ENCODE measurements at places on chromosomes 2 and 18.

DNA sequence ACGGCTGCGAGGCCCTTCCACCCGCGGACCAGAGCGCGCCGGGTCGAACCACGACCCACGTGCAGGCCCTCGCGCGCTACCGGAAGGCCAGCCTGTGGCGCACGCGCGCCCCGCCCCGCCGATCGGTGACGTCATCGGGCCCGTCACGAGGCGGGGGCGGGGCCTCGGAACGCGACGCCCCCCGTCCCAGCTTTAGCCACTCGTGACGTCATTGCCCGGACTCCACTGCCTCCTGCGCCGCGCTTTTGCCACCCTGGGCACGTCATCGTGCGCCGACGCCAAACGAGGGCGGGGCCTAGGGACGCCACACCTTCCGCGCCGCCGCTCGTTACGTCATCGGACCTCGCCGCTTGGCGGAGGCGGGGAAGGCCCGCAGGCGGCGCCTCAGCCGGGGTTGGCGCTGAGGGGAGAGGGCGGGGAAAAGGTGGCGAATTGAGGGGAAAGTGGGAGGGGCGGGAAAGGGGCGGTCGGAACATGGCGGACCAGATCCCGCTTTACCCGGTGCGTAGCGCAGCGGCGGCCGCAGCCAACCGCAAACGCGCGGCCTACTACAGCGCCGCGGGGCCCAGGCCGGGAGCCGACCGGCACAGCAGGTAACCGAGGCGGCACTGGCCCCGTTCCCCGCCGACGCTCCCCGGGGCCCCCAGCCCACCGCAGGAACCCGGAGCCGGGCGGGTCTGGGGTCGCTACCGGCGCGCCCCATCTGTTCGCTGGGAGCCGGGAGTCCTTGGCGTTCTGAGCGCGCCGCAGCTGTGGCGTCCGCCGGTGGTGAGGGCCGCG lies at the start of gene ATP9B:
Gene ATP9B (plus strand): TSS at position 458 of the 780 bp plus-strand sequence. CDS start 17 bp downstream, at position 475.
- peak; percentile 92 for DNase-seq

- no peak for DNase-seq
Observed at GRCh38 chr2:219123356-219124135, 37.1 kb downstream of the NHEJ1 start.

DNA sequence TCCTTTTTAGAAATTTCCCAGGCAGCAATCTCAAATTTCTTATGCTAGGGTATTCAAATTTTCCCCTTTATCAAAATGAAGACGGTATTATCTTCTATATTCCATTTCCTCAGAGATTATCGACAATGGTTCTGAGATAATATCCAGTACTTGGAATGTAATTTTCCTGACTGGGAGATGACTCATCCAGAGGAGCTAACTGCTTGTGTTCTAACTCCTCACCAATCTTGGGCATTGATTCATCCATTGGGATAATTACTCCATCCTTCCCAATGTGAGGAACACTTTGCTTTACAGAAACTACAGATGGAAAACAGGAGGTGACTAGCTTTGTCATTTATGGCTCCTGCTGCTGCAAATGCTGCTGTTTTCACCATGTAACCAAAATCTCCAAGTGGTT lies 239.4 kb upstream of the LYPD1 start:
- DNase-seq: no peak

DNA sequence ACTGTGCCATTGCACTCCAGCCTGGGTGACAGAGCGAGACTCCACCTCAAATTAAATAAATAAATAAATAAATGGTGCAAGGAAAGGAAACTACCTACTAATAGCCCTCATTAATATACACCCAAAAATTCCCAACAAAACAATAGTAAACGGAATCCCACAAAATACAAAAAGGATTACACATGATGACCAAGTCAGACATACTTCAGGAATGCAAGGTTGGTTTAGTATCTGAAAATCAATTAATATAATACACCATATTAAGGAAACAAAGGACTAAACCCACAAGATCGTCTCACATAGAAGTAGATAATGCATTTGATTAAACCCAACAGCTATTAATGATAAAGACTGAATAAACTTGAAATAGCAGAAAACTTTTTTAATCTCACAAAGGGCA lies 307.4 kb downstream of the TGIF1 start:
- no peak for DNase-seq

DNA sequence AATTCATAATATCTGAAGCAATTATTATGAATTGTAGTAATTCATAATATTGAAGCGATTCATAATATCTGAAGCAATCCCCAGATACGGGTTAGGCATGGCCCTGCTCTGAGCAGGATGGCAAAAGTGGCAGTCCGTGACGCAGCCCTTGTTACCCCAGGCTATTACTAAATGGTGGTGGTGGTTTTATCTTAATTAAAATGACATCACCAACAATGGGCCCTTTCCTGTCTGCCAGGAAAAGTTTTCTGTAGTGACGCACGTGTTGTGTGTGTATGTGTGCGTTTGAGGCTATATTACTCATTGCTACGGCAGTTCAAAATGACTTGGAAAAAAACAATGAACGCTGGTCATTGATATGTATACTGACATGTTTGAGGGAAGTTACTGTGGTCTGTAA lies 10.6 kb upstream of the MOCOS start:
- DNase-seq: no peak

DNA sequence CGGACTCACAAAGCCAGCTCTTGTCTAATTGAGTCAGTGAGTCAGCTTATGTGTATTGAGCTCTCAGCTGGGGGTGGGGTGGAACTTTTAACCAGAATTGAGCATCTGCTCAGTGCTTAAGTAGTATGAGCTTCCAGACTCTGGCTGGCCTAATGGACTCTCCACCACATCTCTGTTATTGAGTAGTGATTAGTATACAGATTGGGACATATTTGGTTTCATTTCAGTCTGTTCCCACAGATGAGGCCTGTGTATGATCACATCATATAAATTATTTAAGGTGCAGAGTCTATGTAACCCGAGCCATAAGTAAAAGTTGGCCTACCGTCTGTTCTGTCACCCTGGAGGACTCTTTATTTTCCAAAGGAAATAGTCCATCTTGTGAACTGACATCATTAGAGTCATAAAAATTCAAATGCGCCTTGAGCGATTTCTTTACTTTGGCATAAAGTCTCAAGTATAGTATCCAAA lies 152.1 kb downstream of the THSD7B start:
- peak; percentile 12 for DNase-seq

DNA sequence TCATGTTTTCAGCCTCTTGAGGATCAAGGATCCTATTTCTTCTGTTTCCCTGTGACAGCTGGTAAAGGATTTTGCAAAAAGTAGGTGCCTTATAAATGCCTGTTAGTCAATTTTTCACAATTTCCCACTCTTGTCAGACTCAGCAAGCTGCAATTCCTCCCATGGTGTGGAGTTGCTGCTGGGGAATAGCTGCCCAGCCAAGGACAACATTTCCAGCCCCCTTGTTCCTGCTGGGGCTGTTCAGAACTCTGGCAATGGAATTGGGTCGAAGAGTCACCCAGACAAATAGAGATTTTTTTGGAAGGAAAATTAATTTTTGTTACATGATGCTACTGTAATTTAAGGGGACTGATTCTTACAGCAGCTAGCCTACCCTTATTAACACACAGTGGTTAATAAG lies 43.7 kb downstream of the FSHR start:
- no peak for DNase-seq

- no peak for DNase-seq
Observed at GRCh38 chr18:8854962-8855361, 149.6 kb downstream of the MTCL1 start.

DNA sequence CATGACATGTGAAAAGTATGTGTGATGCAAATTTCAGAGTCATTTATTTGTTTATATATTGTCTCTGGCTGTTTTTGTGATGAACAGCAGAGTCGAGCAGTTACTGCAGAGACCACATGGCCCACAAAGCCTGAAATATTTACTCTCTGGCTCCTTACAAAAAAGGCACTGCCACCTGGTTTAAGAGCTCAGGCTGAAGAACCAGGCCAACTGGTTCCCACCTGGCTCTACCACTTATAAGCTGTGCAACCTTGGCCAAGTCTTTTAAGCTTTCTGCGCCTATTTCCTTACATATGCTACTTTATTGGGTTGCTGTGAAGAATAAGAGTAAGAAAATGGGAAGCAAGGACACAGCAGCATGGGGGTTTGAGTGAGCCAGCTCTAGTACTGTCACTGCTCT lies 207.6 kb downstream of the L3MBTL4 start:
- no peak for DNase-seq

- DNase-seq: no peak
Observed at GRCh38 chr18:63683152-63683551, 19.6 kb upstream of the SERPINB11 start.

- no peak for DNase-seq
Observed at GRCh38 chr2:12495247-12495868, 221.4 kb upstream of the TRIB2 start.

GRCh38 chr18:68791801-68792200 lies 6.1 kb upstream of the CCDC102B start:
- no peak for DNase-seq

DNA sequence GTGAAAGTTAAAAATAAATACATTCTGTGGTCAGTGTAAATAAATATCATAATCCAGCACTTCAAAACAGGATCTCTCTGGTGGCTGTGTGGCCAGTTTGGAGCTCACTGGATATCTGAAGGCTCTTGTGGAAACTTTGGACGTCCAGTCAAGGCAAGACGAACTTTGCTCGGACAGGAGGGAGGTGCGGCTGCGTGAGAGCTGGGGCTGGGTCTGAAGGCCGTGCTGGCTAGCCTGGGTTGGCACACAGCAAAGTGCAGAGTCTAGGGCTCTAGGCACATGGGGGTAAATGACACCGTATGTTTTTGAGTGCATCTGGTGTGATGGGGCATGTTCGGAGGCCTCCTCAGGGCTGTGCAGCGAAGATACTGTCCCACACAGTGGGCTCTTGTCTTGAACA lies 78.9 kb upstream of the TXNDC2 start:
- DNase-seq: no peak

- no peak for DNase-seq
Observed at GRCh38 chr2:112674229-112674628, 28.5 kb downstream of the SLC20A1 start.

GRCh38 chr2:188079196-188079595 lies 212.5 kb upstream of the GULP1 start:
- DNase-seq: no peak

DNA sequence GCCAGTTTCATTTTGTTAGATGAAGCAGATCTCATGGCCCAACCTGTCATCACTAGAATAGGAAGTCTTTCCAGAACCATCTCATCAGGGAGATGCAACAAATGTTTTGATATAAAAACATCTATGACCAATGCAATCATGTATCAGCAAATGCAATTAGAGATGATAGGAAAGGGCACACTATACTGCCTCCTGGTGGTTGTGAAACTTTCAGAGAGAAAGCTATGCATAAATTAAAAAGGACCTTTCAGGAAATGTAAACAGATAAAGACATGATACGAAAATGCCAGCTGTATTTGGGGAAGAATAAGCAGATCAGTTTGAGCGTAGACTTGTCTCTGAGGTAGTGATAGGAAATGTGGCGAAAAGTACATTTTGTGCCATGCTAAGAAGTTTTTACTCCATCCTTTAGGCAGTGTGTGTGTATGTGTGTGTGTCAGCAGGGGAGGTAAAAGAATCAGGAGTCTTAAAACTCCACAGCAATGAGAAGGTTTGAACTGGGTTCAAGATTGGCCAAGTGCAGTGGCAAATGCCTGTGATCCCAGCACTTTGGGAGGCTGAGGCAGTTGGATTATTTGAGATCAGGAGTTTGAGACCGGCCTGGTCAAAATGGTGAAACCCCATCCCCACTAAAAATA lies 479.3 kb downstream of the CPS1 start:
- DNase-seq: no peak

DNA sequence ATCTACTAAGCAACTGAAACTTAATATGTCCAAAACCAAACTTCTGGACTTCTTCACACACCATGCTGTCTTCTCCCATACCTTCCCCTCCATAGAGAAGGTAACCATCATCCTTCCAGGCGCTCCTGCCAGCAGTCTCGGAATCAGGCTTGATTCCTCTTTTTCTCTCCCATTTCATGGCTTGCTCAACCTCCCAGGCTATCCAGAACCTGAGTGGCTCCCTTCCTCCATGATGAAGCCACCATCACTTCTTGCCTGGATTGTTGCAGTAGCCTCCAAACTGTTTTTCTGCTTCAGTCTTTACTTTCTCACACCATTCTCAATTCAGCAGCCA lies 40.1 kb upstream of the NDUFV2 start:
- DNase-seq: no peak

DNA sequence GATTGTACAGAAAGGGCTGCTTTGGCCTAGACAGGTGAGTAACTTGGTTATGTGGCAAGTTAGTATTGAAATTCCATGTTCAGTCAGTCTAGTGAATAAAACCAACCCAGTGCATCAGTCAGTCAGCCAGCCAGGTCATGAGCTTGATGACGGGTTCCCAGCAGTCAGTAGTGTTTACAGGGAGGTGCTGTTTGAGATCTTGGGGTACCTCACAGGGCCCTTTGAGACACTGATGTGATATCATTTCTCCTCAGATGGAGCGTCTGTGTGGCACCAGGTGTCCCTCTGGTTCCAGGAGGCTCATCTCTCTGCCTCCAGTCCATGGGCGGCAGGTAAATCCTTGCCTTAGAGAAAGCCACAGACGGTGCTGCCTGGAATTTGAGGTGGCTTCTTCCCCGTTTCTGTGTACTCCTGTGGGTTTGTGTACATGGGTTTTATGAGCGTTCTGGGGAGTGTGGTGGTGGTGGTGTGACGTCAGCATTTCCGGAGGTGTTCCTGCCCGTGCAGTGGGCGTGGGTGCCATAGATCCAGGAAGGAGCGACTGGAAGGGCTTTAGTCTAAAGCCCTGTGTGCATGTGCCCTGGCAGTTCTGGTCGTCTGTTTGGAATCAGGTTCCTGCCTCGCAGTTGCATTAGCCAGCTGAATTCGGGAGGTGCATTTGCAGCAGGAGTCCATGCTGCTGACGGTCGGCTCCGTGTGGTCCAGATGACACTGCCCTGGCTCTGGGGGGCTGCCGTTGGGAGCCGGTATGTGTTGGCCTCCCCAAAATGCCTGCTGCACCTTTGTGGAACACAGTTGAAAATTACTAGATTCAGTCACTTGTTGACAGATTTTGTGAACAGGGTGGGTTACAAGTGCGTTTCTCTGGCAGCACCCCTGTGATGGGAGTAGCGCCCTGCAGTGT lies 2.1 kb downstream of the CTDP1 start:
- no peak for DNase-seq

DNA sequence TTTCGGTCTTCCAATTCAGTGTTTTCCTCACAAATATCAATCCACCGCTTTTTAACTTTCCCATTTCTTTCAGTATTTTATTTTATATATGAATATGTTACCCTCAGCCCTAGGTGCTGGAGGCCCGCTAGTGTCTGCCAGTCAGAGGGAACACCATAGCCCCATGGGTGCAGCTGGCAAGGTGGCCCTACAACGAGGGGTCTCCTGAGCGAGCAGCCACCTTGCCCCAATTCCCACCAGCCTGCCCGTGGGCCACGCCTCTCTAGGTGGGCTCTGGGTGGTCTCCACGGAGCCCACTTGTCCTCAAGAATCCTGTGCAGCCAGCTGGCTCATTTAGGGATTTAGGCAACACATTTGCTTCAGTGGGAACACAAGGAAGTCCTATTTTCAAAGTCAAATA lies 72.5 kb upstream of the RGPD5 start:
- no peak for DNase-seq

DNA sequence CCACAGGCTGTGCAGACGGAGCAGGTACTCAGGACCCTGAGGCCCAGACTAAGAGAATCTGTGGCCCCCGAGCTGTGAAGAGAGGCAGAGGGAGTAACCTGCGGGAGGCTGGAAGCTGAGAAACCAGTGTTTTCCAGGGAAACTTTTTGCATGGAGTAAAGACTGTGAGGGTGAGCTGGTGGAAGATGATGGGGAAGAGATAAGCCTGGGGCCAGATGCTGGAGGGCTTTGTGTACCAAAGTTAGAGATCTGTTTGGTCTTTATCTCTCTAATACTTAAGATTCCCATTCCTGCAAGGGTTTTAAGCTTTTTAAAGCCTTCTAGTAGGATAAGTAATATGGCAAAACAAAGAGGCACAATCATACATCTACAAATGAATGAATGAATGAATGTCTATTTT lies 43.7 kb upstream of the MEX3C start:
- DNase-seq: no peak

Measured in NCI-H1092 treated with DMSO at 0.1 percent for 48 hours (cell line).